Chondrocyte (in vitro differentiated cells): ENCODE measurements at places on chromosomes 7 and 10.
A peak's percentile ranks its signal among the peaks of the same experiment; 100 is the strongest.

DNA sequence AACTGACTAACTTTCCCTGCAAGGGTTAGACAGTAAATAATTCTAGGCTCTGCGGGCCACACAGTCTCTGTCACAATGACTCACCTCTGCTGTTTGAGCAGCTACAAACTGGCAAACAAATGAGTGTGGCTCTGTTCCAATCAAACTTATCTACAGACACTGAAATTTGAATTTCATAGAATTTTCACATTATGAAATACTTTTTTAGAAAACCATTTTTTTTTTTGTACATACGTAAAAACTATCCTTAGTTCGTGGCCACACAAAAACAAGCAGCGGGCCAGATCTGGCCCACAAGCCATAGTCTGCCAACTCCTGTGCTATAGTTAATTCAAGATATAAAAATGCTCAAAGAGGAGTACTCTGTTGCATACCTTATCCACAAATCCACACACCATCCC lies 32.6 kb downstream of the PIP4K2A start:
- DNase-seq = no peak

DNA sequence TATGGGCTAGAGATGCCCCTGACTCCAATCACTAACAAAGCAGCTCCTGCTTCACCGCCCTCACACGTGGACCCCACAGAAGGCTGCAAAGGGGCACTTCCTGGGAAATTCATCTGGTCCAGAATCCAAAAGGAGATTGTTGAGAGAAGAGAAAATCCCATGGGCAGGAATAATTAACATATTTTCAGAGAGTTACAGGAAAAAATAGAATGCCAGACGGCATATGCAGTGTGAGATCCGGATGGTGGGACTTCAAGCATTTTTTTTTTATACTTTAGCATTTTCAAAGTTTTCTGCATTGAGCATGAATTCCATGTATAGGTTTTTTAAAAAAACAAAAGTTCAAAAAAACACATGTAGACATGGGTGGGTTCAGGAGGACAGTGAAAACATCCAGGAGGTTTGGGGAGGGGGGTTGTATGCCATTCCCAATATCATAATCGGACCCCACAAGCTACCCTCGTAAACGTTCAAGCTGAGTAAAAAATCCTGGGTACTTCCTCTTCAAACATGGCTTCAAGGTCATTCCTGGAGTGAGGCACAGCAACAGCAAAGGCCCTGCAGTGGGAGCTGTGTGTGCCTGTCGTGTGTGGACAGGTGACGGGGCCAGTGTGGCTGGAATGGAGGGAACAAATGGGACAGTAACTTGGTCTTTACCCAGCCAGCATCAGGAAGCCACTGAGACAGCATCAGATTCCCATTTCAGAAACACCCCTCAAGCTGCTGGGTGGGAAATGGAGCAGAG lies 128.1 kb downstream of the SLIT1 start:
- no peak for DNase-seq

GRCh38 chr10:110667620-110668343 lies 23.6 kb downstream of the RBM20 start:
- no peak for DNase-seq

DNA sequence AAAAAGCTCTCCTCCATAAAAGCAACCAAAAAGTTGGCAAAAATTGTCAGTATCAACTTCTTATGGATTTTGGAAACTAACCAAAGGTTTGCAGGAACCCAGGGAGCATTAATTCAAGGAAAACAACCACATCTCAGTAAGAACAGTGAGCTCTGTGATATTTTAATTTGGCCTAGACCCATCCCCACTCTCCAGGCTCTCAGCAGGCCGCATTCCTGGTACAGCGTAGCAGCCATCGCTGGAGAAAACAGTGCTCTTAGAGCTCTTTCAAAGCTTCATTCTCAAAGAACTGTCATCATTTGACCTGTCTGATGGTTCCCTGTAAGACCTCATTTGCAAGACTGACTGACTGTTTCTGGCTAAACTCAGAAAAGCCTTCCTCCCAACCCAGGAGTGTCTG lies 81.9 kb downstream of the NUDCD3 start:
- DNase-seq = no peak

GRCh38 chr10:94630017-94630688 lies 53.4 kb upstream of the CYP2C18 start:
- DNase-seq = no peak

- no peak for DNase-seq
These were observed 562.7 kb downstream of the PTPRN2 start for GRCh38 chr7:158024881-158025280.

DNA sequence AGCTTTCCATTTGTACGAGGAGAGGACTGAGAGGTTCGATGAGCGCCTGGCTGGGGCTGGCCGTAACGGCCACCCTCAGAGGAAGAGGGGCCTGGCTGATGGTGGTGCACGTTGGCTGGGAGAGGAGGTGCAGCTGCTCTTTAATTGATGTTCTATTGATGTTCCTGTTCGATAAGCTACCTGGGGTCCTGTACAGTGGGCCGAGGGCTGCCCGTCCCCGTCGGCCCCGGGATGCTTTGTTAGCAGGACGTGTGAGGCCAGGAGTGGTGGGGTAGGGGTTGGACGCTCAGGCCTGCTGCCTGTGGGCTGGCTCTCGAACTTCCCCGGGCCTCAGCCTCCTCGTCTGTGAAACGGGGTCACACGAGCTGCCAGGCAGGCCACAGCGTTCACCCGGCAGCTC lies 25.4 kb downstream of the FAM20C start:
- DNase-seq = no peak

GRCh38 chr10:86648704-86649427 lies 5.5 kb upstream of the OPN4 start:
- DNase-seq = peak; percentile 86
